Right cardiac atrium (tissue), 5 donors: ENCODE measurements at places on chromosomes 11 and 22.

DNA sequence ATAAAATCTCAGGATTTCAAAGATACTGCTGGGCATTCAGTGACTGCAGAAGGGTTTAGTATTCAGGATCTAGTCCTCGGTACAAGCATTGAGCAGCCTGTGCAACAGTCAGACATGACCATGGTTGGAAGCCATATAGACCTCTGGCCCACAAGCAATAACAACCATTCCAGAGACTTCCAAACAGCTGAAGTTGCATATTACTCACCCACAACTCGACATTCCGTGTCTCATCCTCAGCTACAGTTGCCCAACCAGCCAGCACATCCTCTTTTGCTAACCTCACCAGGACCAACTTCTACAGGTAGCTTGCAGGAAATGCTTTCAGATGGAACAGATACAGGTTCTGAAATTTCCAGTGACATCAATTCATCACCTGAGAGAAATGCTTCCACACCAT, 156.8 kb downstream of the C11orf91 start:
- no peak for DNase-seq

DNA sequence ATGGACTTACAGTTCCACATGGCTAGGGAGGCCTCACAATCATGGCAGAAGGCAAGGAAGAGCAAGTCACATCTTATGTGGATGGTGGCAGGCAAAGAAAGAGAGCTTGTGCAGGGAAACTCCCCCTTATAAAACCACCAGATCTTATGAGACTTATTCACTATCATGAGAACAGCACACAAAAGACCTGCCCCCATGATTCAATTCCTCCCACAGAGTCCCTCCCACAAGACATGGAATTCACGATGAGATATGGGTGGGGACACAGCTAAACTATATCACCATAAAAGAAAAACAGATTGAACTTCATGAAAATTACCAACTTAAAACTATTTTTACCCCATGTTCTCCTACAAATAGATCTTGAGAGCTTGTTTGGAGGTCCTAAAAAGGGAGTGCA, 19.6 kb downstream of the ENTHD1 start:
- no peak for DNase-seq

- no peak for DNase-seq
Observed at GRCh38 chr22:40635940-40636379, 559 bp downstream of the MRTFA start.

GRCh38 chr22:28123989-28124766, 205.1 kb upstream of the PITPNB start:
- DNase-seq: no peak
